OCI-M1 (cell line): ENCODE measurements at places on chromosomes 2 and 18.

DNA sequence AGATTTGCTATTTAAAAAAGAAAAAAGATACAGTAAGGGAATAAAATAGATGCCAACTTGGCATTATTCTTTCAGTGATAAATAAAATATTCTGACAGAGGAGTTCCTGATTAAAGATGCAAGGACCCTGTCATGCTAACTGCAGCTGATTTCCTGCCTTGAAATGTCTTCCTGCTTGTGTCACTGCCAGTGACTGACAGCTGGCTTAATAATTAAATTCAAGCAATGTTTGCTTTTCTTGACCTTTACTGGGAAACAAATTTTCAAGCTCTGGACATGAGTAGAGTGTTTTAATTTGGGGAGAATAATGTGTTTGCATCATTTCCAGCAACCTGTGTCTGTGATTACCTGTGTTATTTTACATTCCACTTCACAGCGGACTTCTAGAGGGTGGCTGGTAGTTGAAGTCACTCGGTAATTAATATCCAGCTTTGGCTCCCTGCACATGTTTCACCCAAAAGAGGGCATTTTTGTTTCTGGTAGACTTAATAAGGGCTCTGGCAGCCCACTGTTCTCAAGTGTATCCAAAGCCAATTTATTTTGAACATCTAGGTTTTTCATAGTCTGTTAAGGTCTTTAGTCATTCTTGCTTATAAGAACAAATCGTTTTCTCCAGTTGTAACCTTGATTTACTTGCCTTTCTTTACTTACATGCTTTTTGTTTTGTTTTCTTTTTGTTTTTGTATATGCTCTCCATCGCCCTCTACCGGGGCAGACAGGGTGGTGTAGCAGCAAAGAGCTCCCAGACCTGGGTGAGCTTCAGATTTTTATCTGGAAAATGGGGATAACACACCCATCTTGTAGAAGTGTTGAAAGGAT, 48.5 kb upstream of the PROKR1 start:
- peak; percentile 59 for DNase-seq

- no peak for DNase-seq
Observed at GRCh38 chr2:72008608-72009007, 139.1 kb downstream of the CYP26B1 start.

DNA sequence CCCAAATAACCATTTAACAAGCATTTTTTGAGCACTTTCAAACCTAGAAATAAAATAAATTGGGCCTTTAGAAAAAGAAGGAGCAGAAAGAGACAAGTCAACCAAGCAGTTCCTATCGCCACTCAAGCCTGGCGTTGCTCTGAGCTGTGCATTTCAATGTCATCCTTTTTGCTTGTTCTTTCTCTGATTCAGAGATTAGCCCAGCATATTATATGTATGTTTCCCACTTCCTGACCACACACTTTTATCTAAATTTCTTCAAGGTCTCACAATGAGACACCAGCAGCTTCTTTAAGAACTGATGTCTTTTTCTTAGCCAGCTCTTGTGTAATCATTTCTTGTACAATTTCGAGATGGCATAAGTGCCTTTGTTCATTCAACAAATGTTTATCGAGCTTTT, 344.5 kb upstream of the ID2 start:
- peak; percentile 67 for DNase-seq

GRCh38 chr18:5024741-5025140, 172.3 kb downstream of the AKAIN1 start:
- no peak for DNase-seq

- peak; percentile 74 for DNase-seq
Observed at GRCh38 chr2:54704688-54705605, 18.5 kb upstream of the EML6 start.

DNA sequence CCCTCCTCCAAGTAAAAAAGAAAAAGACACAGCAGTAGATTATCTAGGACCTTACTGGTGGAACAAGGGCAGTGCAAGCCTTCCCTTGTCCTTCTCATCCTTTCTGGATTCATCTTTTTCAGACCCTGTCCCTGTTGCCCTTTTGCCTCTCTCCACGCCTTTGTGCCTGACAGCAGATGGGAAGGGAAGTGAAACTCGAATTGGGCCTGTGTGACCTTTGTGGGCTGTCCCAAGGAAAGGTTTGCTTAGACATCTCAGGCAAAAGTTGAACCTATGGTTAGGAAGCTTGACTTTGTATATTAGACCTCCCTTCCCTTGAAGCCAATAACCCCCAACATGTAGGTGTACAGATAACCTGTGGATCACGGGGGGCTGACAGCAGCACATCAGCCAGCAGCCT, 185.3 kb downstream of the PRKCE start:
- no peak for DNase-seq

GRCh38 chr18:75142677-75143076, 66.3 kb downstream of the PTGR3 start:
- no peak for DNase-seq

GRCh38 chr2:74177696-74178095, 983 bp downstream of the MOB1A start:
- no peak for DNase-seq

DNA sequence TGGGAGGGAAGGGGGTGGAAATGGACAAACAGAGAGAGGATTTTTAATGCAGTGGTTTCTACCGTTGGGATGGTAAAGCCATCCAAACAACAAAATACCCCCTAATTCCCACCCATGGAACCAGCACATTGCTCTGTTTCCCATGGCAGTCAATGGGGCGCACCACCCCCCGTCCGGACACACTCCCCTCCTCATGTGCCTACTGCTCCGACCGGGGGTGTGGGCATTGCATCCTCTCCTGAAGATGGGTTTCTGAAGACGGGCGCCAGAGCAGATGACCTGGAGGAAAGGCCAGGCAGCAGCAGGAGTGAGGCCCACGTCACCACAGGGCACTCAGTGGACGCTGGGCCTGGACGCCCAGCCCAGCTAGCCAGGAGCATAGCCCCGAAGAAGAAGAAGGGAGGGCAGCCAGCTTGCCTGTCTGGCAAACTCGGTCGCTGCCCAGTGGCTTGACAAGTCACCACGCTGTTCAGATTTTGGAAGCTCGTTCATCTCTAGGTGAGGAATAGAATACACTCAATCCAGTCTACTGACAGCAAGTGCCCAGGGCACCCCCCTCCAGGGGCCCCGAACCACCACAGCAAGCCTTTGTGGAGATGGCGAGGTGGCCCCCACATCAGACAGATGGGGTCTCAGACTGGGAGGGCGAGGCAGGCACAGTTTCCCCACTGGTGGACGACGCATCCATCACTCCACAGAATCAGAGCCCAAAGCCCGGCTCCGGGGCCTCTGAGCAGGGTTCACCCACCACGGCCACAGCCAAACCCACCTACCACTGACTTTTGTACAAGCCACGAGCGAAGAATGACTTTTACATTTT, 296.2 kb upstream of the SALL3 start:
- DNase-seq, result no peak

GRCh38 chr2:138267161-138267901, 234.2 kb upstream of the SPOPL start:
- no peak for DNase-seq

DNA sequence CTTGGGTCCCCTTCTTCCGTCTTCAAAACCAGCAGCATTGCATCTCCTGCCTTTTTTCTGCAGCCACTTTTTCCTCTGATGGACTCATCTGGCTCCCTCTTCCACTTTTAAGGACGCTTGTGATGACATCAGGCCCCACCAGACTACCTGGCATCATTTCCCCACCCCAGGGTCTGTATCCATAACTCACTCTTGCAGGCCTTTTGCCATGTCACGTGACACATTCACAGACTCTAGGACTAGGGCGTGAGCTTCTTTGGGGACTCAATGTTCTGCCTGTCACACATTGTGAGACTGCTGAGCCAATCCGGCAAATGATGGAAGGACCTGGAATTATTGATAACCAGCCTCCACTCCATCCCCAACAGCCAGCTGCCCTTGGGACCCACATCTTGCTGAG, 23.6 kb downstream of the NPPC start:
- DNase-seq, result no peak

GRCh38 chr18:67310826-67311225, 205.7 kb downstream of the DSEL start:
- DNase-seq, result no peak

DNA sequence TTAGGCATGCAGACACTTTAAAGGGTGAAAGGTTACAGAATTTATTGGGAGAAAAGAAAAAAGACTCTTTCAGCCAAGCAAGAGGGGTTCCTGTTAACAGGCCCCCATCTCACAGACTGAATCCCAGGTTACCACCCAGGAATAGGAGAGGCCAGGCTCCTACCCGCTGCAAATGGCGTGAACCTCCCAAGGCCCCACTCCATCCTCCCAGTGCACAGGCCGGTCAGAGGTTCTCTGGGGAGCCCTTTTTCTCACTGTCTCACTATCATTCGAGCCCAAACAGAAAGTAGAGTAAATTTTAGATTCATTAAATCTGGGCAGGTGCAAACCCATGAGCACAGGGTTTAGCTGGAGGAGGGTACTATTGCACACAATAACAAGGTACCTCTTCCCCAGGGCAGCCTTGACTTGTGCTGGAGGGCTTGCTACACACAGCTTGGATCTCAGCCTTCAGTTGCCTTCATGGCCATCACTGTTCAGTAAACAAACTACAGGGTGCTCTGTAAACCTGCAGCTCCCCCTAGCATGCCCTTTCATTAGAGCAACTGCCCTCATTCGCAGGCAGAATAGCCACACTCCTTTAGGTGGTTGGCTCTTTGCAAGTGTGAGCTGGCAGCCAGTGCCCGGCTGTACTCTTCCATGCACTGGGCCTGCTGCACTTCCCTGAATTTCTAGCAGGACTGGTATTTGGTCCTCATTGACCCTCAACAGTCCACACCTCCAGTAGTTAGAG, 7.3 kb upstream of the PLEK start:
- DNase-seq, result peak; percentile 85

- DNase-seq, result no peak
Observed at GRCh38 chr2:84461310-84461709, 2.2 kb upstream of the SUCLG1 start.

- DNase-seq, result peak; percentile 69
Observed at GRCh38 chr2:238106698-238107524, 6.8 kb downstream of the ESPNL start.

DNA sequence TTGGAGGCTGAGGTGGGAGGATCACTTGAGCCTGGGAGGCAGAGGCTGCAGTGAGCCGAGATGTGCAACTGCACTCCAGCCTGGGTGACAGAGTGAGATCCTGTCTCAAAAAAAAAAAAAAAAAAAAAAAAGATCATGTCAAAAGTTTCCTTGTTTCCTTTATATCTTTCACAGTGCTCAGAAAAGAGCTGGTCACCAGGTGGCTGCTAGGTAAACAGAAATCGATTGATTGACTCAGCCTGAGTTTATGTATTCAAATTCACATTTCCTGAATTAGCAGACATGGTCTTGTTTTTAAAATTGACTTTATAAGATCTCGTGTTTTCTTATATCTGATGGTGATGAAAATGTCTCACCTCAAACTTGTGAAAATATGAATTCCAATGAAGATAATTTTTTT, 261.8 kb upstream of the FANCL start:
- no peak for DNase-seq

DNA sequence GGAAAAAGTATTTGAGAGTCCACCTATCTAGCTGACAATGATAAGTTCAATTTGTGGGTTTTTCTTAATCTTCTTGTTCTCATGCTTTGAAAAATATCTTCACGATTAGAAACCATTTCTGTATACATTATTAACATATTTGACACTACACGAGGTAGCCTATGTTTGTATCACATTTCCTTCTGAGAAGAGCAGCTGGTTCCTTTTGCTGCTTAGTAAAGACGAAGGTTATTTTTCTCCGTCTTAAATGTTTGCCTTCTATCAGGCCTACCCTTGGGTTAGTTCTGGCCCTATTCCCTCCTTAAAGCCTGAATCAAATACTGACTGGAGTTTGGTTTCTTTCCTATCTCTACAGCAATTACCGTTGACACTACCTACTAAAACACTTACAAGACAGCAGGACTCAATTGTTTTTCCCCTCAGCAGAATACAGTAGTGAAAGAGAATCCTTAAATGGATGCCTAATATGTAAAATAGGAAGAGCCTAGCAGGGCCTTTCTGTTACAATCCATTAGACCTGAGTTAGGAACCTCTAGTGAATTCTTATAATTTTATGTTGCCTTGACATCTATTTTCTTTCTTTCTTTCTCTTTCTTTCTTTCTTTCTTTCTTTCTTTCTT, 790.4 kb downstream of the EPHA4 start:
- DNase-seq, result no peak

DNA sequence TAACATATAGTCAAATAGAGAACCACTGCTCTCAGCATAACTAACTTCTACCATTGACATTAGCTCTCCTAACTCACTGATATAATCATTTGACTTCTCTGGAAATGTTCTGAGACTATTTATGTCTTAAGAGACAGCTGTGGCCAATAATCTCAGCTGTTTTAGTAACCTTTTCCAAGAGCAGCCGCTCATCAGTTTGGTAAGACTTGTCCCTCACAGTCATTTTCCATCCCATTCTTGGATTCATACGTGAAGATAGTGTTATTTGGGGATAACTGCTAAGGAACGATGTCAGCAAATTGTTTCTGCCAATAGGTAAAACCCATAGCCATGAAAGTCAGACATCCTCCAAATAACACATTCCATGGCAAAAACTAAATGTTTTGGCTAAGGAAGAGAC, 127.8 kb downstream of the LNPK start:
- no peak for DNase-seq

GRCh38 chr2:211203986-211204385, 647.6 kb downstream of the CPS1 start:
- peak; percentile 9 for DNase-seq

DNA sequence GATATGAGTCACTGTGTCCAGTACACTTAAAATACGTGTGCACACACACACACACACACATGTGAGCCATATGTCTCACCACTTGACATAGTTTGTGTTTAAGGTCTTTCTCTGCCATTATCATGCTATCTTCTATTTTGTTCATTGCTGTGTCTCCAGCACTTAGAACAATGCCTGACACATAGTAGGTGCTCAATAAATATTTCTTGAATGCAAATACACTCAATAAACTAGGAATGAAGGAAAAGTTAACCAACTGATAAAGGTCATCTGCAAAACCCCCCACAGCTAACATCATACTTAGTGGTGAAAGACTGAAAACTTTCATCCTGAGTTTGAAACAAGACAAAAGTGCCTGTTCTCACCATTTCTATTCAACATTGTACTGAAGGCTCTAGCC, 4.4 kb downstream of the MOCOS start:
- no peak for DNase-seq

- no peak for DNase-seq
Observed at GRCh38 chr2:220175967-220176366, 548.5 kb downstream of the SLC4A3 start.

DNA sequence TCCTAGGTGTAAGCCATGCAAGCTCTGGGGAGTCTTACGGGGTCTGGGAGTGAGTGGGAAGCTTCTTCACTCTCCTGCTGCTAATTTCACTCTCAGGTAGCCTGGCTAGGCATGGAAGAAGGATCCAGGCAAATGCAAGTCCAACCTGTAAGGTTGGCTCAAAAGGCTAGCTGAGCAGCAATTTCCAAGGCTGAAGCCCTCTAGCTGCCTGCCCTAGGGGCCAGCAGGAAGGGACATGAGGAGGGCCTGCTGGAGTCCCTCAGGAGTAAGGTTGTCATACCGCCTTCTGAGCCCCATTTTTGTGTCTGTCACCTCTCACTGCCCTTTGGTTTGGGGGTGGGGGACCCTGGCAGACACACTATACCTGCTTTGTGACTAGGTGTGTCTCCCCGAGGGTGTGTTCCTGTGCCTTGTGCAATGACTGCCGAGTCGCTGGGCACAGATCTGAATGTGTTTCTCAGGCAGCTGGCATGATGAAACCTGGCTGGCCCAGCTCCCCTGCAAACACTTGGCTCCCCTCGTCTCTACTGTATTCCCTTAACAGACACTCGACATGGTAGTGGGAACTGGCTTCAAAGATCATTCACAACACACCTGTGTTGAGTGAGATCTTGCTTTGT, 123.9 kb upstream of the FAM136A start:
- no peak for DNase-seq

GRCh38 chr2:121333834-121334558, 49.0 kb upstream of the TFCP2L1 start:
- DNase-seq, result no peak
